ENCODE measurements at places on chromosomes 7 and 10.
A peak's percentile ranks its signal among the peaks of the same experiment; 100 is the strongest.

- no peak for DNase-seq
Measured at GRCh38 chr10:17758200-17758599, 6.2 kb downstream of the TMEM236 start.

DNA sequence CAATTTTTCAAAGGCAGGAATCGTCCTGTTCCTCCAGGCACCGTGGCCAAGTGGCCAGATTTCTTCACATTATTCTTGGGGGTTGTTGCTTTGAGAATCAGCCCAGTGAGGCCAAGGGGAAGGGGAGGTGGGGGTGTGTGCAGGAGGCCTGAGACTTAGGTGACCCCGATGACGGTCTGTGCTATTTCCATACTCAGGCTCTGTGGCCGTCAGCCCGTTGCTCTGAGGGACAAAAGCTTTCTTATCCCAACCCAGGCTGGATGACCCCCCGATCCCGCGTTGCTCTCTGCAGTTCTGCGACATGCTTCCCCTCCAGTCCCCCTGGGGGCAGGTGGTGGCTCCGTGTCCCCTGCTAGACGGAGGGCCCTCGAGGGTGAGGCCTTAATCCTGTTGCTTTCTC lies 14.2 kb downstream of the DOCK1 start:
- no peak for DNase-seq

DNA sequence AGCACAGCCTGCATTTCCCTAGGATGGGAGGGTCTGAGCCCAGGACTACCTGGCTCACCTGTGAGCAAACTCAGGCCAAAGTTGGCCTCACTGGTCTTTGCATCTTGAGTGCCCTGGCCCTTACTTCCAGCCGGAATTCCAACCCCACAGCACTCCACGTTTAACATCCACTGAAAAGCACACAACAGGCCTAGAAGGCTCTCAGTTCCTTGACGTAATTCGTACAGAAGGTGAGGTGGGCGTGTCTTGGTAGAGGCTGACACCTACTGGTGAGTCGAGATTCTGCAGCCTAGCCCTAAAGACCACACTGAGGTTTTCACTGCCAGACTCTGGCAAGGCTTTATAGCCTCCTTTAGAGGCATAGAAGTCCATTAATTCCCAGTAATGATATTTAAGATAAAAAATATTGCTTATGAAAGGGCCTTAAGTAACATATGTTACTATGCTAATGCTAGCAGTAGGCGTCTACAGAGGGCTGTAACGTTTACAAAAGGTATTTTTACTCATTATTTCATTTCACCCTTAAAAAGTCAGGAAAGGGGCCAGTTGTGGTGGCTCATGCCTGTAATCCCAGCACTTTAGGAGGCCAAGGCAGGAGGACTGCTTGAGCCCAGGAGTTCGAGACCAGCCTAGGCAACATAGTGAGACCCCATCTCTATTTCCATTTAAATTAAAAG lies 95.8 kb downstream of the HIP1 start:
- DNase-seq = peak; percentile 59

DNA sequence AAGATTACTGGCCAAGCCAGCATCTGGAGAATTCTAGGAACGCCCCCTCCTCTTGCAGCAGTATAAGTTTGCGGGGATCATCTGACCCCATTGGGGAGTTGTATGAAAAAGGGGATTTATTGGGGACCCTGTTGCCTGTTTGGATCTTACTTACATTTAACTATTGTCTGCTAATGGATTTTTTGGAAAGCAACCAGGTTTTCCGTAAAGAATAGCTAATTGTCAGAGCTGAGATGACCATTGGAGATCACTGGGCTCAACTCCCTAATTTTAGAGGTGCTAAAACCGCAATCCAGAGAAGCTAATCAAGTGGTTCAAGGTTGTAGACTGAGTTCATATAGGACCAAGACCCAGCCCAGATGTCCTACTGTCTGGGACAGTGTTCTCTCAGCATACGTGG lies 38.8 kb downstream of the HTRA1 start:
- no peak for DNase-seq

DNA sequence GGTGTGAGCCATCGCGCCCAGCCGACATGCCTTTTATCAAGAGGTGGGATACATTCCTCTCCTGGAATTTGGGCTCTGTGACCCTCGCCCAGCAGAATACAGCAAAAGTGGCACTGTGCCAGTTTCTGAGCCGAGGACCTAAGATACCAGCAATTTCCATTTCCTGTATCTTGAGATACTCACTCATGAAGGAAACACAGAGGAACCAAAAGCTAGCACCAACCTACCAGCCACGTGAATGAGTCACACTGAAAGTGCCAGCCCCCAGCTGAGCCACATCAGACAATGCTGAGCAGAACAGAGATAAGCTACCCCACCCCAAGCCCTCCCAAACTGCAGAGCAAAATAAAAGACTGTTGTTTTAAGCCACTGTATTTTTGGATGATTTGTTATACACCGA lies 56.3 kb downstream of the CACUL1 start:
- peak; percentile 61 for DNase-seq

DNA sequence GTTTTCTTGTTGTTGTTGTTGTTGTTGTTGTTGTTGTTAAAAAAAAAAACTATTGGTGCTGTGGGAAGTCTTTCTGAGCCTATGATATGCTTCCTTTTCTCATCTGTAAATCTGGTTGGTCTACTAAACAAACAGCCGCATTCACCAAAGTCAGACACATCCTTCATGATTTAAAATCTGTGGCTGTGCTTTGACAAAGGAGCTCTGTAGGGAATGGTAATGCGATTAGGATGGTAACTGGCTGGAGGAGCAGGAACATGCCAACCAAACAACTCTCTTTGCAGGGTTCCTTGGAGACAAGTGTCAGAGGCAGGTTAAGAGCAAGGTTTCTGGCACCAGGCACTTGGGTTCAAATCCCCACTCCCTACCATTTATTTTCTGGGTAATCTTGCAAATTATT lies 14.9 kb upstream of the SP4 start:
- no peak for DNase-seq

GRCh38 chr10:11719496-11720259 lies 22.5 kb upstream of the ECHDC3 start:
- no peak for DNase-seq

GRCh38 chr10:95326396-95326795 lies 35.6 kb upstream of the PDLIM1 start:
- DNase-seq = no peak

- no peak for DNase-seq
Measured at GRCh38 chr10:3425261-3425660, 252.7 kb upstream of the PITRM1 start.

DNA sequence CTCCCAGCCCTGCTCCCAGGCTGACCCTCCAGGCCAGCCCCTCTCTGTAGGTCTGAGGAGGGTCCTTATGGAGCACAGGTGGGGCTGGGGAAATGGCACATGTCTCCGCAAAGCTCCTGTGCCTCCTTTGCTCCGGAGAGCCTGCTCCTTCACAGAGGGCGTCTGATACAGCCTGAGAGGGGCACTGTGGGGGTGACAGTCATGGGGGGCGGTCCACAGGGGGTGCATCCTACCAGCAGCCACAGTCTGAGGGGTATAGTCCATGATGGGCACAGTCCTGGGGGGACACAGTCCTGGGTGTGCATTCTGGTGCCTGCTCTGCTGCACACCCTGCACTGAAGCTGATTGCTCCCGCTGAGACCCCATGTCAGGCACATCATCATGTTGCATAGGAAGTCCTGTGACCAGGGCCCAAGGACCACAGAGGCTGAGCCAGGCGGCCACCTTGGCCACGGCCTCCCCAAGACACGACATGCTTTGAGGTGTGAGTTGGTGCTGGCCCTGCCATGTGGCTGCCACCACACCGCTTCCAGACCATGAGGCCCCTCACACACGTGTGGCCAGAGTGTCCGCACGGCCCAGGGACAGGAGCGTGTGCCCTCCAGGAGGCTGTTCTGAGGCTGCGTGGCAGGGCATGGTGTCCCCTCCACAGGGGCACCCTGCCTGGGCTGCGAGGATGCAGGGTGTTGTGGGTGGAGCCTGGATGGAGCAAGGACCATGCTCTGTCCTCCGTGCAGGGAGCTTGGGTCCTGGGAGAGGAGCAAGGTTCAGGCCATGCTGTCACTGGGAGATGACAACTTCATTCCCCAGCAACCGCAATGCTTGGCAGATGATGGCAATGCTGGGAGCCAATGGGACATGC lies 59.2 kb downstream of the PWWP2B start:
- no peak for DNase-seq

- no peak for DNase-seq
Measured at GRCh38 chr7:16455591-16455990, 9.9 kb downstream of the SOSTDC1 start.

DNA sequence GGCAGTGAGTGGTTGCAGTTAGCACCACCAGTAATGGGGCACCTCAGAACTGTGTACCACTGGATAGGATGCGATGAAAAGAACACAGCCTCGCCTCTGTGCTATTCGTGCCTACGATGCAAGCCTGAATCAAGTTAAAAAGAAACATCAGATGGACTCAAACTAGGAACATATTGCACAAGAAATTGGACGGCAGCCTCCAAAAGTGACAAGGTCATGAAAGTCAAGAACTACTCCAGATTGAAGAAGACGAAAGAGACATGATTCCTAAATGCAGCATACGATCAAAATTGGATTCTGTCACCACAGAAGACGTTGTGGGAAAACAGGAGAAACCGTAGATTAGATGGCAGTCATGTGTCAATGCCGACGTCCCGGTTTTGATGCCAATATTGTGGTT lies 648.1 kb upstream of the FOXK1 start:
- DNase-seq = no peak

DNA sequence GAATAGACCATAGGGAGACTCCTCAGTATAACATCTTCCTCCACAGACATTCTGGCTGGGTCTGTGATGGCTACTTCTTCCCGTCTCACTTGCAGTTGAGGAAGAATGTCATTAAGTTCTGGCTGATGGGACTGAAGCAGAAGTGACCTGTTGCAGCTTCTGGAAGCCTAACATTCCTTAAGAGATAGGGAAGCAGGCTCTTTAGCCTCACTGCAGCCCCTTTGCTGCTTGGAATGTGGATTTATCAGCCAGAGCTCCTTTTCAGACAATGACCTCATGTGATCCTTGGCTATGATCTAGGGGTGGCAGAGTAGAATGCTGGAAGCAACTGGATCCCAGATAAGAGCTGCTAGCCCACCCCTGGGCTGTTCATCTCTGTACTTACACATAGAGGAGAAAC lies 142.5 kb downstream of the RNF216 start:
- no peak for DNase-seq

DNA sequence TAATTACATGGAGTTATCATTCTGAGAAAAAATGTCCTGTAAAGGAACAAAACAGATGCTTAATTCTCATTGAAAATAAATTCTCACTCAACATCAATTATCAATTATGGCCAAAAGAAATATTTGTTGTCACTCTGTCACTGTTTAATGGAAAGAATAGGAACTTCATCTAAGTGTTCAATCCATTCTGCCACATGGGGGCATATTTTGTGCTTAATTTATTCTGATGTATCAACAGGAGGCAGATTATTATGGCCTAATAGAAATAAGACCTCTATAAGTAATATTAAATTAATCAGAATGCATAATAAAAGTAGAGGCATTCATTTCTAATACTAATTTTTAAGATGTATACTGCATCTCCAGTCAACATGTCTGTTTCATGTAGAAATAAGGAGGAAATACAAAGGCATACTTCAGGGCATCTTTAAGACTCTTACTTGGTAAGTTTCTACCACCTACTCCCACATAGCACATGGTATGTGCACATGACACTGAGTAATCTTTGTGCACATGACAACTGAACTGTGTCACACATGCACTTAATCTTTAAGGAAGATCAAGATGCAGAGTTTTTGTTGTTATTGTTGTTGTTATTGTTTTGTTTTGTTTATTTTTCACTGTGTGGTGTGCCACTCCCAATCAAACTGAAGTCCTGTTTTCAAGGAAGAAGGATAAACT lies 420.4 kb upstream of the SEMA3A start:
- DNase-seq = no peak

DNA sequence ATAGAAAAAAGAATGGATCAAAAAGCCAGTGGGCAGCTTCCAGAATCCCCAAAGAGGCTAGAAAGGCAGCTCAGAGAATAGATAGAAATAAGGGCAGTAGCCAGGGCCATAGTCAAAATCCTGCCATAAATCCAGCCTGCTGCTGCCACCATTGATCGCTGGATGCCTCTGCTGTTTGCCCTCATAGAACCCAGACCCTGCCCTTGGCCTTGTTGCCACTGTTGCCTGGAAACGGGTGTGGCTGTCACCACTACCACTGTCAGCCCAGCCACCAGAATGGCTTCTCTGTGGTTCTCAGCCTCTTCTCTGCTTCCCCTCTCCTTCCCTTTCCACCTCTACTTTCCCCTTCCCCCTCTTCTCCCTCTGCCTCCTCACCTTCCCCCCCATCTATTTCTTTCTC lies 57.8 kb downstream of the HHEX start:
- DNase-seq = no peak

DNA sequence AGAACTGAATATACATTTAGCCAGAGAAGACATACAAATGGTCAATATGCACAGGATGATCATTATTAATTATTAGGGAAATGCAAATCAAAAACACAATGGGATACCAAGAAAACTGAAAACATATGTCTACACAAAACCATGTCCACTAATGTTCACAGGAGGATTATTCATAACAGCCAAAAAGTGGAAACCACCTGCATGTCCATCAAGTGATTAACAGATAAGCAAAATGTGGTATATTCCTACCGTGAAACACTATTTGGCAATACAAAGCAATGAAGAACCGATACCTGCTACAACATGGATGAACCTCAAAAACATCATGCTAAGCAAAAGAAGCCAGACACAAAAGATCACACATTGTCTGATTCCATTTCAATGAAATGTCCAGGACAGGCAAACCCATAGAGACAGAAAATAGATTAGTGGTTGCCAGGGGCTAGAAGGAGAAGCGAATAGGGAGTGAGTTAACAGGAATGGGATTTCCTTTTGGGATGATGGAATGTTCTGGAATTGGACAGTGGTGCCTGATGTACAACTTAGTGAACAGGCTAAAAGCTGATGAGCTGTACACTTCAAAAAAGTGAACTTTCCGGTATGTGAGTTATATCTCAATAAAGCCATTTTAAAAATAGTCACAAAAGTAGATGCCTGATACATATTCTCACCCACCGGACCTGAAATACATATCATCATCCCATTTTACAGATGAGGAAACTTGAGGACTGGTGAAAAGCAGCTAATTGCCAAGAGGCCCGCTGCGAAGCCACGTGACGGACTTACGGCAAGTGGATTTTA lies 33.6 kb downstream of the HIPK2 start:
- no peak for DNase-seq

- DNase-seq = peak; percentile 4
Measured at GRCh38 chr10:60611291-60611747, 167.0 kb upstream of the CDK1 start.

- no peak for DNase-seq
Measured at GRCh38 chr7:74466196-74466813, 12.6 kb downstream of the GTF2IRD1 start.

DNA sequence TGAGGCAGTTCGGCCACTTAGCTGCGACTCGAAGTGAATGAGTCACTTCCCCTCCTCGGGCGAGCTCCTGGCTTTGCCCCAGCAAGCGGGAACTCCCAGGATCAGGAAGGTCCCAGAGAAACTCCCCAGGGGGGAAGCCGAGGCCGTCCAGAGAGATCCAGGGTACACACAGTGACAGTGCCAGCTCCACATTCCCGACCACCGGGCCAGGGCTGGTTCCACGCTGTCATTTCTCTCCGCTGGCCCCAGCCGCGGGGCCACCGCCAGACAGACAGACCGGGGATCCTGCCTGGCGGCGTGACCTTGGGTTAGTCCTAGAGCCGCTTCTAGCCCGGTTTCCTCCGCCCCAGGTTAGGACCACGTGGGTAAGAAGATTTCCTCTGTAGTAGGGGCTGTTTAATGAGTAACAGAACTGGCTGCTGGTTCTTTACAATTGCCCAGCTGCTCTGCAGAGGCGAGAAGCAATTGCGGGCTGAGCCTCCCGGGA lies 463 bp upstream of the UPP1 start:
- peak; percentile 36 for DNase-seq

GRCh38 chr7:108000875-108001763 lies 1.8 kb downstream of the LAMB1 start:
- no peak for DNase-seq

All from activated T-cell treated with anti-CD3 and anti-CD28 coated beads for 48 hours (primary cell).